ENCODE measurements at places on chromosomes 5 and 9.

DNA sequence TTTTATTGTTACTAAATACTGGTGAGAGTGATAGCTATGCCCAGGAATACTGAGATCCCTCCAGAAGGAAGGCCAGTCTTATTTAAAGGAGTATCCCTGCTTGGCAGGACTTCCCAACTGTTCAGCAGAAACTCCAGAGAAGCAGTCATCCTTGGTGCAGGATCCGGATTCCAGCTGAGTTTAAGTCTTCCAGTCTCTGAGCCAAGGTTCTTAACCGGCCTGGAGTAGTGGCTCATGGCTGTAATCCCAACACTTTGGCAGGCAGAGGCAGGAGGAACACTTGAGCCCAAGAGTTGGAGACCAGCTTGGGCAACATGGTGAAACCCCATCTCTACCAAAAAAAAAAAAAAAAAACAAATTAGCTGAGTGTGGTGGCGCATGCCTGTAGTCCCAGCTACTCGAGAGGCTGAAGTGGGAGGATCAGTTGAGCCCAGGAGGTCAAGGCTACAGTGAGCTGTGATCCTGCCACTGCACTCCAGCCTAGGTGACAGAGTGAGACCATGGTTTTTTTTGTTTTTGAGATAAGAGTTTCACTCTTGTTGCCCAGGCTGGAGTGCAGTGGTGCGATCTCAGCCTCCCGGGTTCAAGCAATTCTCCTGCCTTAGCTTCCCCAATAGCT, 7.6 kb downstream of the NAIF1 start:
- DNase-seq: no peak

GRCh38 chr9:96078897-96079490, 203.5 kb downstream of the ERCC6L2 start:
- no peak for DNase-seq

- no peak for DNase-seq
Measured at GRCh38 chr5:18487928-18488480, 853.7 kb downstream of the TAF11L14 start.

DNA sequence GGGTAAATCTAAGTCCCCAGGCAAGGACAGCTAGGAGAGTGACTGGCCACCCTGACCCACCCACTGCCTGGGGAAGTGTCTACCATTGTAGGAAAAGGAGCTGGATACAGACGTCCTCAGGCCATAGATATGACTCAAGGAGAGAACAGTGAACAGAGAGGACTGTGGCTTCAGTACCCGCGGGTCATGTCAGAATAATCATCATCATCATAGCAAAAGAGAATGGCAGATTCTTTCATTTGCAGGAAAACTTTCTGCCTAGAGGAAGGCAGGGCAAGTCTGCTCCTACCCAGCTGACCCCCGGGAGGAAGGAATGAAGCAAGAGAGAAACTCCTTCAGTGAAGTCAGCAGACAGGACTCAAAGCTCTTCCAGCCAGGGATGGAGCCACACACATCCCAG, 52.2 kb upstream of the UBTD2 start:
- DNase-seq: no peak

DNA sequence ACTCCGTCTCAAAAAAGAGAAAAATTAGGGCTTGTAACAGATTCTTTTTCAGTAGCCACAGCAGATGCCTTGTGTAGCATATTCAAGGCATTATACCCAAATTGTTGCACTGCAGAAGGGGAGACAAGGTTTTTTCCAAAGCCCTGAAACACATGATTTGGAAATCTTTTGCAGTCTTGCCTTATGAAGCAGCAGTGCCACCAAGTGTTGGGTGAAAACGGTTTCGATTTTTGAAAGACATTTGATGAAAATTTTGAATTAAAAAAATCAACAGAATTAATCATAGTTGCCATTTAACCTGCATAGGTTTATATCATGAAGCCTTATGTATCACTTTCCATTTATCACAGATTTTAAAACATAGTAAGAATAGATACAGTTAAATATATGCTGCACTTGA, 479.5 kb downstream of the TAF11L14 start:
- DNase-seq: no peak

DNA sequence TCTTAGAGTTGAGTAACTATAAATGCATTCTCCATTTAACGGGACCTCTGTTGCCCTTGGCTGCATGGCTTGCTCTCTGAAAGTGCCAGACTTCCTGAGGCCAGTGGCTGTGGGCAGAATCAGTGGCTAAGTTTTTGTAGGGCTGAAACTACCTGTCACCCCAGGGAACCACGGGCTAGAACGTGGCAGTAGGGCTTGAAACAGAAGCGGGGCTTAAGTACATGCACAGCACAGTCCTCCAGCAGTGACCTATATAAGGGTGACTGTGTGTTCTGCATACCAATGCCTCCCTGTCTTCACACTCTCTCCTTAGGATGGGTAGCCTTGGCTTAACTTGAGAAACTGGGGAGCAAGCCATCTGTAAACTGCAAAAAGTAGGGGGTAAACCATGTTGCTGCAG, 43.6 kb upstream of the LRRTM2 start:
- DNase-seq: no peak

GRCh38 chr5:79976759-79977515, 14.1 kb downstream of the MTX3 start:
- no peak for DNase-seq

GRCh38 chr9:115036691-115037090, 81.3 kb downstream of the TNC start:
- DNase-seq: no peak

DNA sequence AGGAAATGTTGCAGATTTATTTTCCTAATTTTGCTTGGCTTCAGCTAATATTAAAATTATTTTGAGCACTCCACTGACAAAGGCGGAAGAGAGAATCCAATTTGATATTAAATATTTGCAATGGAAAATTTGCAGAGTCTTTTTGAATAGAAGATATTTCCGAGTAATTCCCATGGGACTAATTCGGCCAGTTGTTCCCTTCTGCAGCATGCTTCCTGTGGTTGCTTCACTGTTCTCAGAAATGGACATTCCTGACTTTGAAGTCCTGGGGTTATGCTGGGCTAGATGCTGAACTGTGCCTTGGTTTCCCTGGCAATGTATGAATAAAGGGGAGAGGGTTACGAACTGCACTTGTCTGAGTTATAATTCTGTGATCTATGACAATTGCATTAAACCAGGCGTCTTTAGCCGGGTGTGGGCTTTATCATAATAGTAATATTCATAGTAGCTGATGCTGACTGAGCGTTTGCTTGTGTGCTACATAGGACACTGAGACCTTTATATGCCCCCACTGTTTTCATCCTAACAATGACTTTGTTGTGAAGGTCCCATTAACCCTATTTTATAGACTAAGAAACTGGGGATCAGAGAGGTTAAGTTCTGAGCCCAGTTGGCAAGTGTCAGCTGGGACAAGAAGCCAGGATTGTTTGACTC, 114.5 kb upstream of the SPRY4 start:
- DNase-seq: no peak

GRCh38 chr9:94228616-94229015, 30.5 kb upstream of the ZNF169 start:
- DNase-seq: no peak

GRCh38 chr5:78591972-78592700, 56.4 kb downstream of the LHFPL2 start:
- no peak for DNase-seq

DNA sequence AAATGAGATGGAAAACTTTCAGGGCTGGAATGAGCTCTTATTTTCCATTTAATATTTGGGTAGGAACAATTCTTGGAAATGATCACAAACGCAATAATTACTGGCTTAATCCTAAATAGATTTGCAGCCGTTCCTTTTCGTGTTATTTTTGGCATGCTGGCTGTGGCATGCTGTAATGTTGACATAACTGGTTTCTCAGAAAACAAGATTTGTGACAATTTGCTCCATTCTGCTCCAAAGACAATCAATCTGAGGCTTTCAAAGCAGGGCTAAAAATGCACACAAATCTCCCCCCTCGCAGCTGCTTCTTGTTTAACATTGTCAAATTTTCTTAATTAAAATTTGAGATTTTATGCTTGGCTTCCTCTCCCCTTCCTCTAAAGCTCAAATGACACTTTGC, 151.2 kb downstream of the TTC39B start:
- DNase-seq: no peak

DNA sequence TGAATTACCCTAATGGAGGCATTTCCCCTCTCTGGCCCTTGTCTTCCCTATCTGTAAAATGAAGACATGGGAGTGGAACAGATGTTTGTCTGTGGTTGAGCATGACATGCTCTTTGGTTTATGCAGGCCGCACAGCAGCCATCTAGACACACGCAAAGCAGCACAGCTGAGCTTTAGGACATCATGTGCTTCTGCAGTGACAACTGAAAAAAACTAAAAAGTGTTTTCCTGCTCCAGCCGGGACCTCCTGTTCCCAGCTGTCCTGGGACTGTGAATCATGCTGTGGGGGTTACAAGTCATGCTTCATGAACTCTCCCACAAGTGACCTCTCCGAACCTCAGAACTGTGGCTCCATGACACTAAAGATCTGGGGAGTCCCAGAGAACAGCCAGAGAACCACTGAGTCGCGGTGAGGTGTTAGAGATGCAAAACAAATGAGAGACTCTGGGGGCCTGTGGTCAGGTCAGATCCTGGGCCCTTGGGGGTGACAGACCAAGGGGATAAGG, 1.7 kb downstream of the SMIM3 start:
- DNase-seq: peak; percentile 21

- no peak for DNase-seq
Measured at GRCh38 chr9:121182989-121183388, 18.7 kb downstream of the RAB14 start.

DNA sequence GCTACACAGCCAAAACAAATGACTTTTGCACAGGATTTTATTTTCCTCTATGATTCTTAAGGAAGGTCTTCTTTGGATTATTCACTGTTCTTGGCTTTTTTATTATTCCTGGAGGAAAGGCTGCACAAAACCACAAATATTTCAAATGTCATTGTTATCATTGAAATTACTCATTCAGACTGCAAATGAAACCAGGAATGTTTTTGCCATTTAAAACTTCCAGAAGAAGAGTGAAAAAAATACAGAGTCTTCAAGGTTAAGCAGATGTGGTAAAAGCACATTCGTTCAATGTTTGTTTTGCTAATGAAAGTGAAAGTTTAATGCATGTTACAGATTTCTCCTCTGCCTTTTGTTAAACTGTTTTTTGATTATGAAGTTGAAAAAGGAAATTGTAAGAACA, 238.2 kb downstream of the TLE4 start:
- no peak for DNase-seq

GRCh38 chr5:139512786-139513390, 30.3 kb upstream of the STING1 start:
- peak; percentile 30 for DNase-seq

- no peak for DNase-seq
Measured at GRCh38 chr9:129694243-129694646, 28.8 kb downstream of the PRRX2 start.

- DNase-seq: peak; percentile 17
Measured at GRCh38 chr5:67234671-67235176, 38.1 kb upstream of the CD180 start.
